GM04503 (cell line): ENCODE measurements at places on chromosomes 4 and X.
A peak's percentile ranks its signal among the peaks of the same experiment; 100 is the strongest.

DNA sequence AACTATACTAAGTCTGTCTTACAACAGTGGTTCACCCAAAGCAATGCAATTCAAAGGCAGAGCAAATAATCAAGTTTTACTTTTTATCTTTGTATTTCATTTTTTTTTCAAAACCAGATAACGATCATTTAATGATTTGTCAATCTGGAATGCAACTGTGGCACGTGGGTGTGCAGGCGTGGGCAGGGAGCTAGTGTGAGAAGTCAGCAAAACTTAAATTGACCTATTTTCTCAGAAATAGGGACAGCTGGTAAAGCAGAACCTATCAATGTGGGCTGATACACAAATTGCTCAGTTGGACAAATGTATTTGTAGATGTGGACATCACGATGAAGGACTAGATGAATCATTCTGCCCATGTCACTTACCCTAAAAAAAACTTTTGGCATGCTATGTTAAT, 105.6 kb downstream of the CBLL2 start:
- no peak for DNase-seq

- no peak for DNase-seq
Observed at GRCh38 chr4:46277165-46277951, 112.6 kb downstream of the GABRA2 start.

DNA sequence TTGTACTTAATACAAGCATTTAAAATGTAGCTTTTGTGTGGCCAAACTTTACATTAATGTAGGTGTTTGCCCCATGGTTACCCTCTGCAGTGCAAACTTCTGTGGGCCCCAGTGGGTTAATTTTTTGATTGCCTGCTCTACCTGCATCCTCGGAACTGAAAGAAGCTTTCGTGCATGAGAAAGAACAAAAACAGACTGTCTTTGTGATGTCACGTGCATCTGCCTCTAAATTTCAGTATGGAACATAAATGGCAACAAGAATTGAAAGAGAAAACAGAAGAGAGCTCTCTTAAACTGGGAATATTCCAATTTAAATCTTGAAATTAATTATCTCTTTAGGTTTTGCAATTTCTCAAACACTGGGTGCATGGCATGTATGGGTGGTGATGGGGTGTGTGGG, 182.4 kb upstream of the LCORL start:
- DNase-seq = no peak

DNA sequence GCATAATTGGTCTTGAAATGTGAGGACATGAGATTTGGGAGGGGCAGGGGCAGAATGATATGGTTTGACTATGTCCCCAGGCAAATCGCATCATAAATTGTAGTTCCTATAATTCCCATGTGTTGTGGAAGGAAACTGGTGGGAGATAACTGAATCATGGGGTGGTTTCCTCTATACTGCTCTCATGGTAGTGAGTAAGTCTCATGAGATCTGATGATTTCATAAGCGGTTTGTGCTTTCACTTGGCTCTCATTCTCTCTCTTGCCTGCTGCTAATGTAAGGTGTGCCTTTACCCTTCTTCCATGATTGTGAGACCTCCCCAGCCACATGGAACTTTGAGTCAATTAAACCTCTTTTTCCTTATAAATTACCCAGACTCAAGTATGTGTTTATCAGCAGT, 2595.9 kb downstream of the PCDH7 start:
- no peak for DNase-seq

DNA sequence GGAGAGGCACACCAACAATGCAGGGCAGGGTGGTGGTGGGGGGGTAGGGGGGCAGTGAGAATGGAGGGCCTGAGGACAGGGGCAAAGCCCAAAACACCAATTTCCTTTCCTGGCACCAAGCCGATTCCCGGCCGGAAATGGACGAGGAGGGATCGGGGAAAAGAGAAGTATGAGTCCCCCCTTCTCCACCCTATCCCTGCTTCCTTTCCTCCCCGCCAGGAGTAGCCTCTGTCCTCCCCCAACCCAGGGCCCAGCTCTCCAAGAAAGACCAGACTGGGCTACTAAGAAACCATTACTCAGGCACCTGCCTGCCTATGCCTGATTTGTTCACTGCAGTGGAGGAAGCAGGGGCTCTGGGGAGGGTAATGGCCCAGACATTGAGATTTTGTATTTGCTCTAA, 402 bp downstream of the CCDC120 start:
- DNase-seq = no peak

GRCh38 chr4:151099976-151100417, 569 bp downstream of the RPS3A start:
- DNase-seq = peak; percentile 10

DNA sequence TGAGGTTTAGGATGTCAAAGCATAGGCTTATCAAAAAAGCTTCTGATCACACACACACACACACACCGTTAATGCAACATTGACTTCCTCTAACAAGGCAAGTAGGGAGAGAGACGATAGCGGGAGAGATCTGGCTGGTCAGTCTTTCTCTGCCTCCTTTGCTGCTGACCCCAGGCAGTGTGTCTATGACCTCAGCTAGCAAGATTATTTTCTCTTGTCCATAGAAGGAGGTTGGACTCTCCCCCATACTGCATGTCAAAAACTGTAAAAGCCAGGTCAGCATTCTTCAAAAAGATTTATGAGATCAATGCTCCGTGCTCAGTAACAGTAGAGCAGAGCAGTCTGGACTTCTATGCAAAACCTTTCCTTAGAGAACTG, 63.5 kb upstream of the PGM2 start:
- DNase-seq = no peak

DNA sequence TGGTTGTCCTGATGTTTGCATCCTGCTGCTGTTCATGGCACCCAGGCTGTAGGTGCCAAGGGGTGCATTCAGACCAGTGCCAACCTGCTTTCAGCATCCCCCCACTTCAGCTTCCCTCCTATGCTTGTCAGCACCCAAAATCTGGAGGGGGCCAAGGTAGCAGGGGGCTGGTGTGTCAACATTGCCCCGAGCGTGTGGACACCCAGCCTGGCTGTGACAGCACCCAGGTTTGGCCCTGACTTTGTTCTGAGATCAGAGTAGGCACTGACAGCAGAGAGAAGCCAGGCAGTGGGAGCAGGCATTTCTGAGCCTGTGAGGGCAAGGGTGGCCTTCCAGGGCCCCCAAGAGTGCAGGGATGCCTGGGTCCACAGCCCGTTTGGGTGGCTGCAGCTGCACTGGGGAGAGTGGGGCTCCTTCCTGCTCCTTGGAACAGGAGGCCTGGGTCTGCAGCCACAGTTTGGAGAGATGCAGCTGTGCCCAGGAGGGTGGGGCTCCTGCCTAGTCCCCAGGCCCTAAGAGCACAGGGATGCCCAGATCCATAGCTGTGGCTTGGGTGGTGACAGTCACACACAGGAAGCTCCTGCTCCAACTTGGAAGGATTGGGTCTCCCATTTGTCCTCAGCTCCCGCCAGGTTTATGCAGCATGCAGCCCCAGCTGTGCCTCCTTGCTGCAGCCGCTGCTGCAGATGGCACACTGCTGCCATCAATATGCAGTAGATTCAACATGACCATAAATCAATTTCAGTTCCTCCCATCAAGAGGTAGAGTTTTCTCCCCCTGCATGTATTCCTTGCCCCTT, 12.3 kb upstream of the PPM1K start:
- no peak for DNase-seq

GRCh38 chr4:113433536-113434246, 327.8 kb downstream of the CAMK2D start:
- peak; percentile 49 for DNase-seq

DNA sequence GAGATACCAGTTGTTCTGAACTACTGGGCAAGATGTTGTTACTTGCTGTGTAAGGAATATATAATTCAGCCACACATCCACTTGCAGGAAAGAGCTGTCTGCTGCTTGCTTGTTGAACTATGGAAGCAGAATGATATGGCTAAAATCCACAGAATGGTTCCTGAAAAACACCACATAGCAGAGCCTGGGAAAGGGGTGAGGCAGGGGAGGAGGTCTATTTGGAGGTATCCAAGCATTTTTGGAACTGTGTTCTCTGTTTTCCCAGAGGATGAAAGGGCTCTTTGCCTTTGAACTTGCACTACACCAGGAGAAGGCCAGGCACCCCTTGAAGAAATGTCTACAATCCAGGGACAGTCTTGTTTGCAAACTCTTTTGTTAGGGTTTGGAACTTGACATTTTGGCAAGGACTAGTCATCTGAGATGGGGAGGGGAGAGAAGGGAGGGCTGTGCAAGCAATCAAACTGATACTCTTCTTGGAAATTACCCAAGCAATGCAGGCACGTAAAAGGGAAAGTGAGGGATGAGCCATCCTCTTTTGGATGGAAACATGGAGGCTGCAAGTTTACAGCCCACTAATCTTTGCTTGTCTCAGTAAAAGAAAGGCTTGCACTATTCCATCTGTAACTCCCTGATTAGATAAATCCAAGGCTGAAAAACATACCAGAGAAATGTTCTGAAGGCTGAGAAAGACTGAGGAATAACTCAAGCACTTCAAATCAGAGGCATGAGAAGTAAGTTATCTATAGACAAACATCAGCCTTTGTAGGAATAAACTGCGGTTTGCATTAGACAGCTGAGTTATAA, 141.0 kb downstream of the TSPAN5 start:
- DNase-seq = no peak

DNA sequence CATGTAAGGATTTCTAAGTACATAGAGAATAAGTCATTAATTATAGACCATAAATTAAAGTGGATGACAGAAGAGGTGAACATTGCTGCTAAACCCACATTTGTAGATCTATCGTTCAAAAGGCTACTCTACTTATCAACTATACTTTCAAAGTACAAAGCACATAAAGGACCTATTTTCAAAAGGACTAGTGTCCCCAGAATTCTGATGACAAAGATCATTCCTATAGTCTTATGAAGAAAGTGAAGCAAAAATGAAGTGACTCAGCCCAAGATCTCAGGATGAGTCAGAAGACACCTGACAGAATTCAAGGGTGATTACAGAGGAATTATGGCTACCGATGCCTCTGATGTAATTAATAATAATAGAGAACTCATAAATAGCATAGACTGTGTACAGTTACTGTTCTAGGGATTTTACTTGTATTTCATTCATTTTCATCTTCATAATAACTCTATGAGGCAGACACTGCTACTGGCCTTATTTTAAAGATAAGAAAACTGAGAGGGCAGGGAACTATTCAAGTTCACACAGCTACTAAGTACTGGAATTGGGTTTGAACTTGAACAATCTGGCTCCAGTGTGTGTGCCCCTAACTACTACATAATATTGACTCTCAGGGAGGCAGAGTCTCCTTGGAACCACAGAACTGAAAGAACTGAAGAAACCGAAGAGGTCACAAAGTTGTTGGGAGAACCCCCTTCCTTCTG, 17.1 kb downstream of the USP46 start:
- DNase-seq = no peak

- DNase-seq = no peak
Observed at GRCh38 chr4:82069883-82070638, 303.7 kb downstream of the HNRNPD start.

GRCh38 chr4:174828845-174829701, at the start of gene GLRA3:
Gene GLRA3, minus strand, starts transcription at chr4:174829247. Its CDS starts 436 bp downstream, at chr4:174828811.
- no peak for DNase-seq

DNA sequence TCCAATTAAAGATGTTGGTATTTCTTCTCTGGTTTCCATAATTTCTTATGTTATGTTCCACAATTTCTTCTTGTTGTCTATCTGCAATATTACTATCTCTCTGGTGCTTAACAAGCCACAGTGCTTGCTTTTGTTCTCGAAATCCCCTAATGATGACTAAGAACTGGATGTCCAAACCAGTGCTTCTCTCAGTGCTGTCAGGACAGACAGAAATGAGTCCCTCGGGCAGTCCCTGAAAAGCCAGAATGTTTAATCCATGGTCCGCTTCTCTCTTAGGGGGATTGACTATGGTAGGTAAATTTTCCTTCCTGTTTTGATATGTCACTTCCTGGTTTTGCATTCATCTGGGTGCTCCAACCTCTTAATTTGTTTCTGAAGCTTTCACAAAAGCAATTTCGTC, 321.6 kb upstream of the PCDH10 start:
- no peak for DNase-seq

DNA sequence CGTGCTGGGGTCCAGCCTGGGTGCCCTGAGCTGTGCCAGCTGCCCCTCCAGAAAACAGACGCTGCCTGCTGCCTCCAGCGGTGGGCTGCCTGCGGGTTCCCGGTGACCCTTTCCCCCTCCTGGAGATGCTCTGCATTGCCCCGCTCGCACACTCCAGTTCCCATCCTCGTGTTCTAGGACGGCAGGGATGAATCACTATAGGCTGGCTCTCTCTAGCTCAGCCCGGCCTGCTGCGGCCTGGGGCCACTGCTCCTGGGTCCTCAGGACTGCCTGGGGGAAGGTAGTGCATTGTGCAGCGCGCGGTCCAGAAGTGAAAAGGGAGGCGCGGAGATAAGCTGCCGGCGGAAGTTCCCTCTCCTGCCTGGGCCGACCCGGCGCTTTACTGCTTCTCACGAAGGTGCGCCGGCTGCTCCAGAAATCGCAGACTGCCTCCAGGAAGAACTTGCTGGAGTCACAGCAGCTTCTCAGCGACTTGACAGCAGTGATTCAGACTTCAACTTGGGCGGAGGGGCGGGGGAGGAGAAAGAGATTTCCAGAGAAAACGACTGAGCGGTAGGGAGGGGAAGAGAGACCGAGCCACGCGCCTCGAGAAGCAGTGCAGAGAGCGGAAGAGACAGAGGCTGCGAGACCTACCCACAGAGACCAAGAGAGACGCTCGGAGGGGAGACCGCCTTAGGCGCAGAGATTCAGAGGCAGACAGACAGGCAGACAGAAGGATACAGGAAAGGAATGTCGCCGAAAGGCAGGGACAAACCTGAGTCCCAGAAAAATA, 6.7 kb upstream of the MSX1 start:
- peak; percentile 42 for DNase-seq

DNA sequence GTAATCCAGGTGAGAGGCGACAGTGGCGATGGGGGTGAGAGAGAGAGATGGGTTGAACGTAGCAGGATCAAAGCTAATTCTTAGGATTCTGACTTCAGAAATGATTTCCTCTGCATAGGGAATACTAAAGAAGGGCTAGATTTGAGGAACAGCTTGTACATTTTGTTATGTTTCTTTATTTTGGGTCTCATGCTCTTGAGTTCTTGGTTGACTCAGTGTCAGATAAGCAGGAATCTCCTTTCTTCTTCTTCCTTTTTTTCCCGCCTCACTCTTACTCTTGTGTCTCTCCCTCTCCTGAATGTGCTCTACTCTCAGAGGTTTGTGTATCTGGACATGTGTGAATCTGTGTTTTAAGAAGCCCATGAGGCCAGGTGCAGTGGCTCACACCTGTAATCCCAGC, 36.4 kb downstream of the FAM193A start:
- DNase-seq = no peak

DNA sequence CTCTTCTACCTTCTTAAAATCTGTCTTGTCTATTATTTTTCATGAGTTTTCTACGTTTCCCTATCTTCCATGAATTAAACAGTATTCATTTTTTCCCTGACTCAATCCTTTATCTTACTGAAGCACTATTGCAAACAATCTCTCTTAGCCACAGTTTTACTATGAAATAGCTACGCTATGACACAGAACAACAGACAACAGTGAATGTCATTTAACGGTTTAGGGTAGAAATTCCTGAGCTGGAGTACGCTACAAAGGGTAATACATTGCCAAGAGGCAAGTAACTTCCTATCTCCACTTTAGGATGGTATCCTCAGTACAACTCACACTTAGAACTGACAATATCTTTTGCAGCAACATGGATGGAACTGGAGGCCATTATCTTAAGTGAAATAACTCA, 552.6 kb downstream of the INPP4B start:
- DNase-seq = no peak

GRCh38 chr4:78480286-78480685, 71.3 kb upstream of the ANXA3 start:
- DNase-seq = peak; percentile 16

GRCh38 chr4:2794486-2795299, 1.8 kb downstream of the SH3BP2 start:
- DNase-seq = no peak

- no peak for DNase-seq
Observed at GRCh38 chrX:128019218-128019617, 33.0 kb downstream of the ACTRT1 start.

GRCh38 chrX:48636776-48637175, 39.5 kb downstream of the WDR13 start:
- DNase-seq = no peak
